ENCODE measurements at places on chromosomes 7 and 10.

- DNase-seq, result no peak
Measured at GRCh38 chr7:9836671-9837070, 1137.0 kb upstream of the PHF14 start.

DNA sequence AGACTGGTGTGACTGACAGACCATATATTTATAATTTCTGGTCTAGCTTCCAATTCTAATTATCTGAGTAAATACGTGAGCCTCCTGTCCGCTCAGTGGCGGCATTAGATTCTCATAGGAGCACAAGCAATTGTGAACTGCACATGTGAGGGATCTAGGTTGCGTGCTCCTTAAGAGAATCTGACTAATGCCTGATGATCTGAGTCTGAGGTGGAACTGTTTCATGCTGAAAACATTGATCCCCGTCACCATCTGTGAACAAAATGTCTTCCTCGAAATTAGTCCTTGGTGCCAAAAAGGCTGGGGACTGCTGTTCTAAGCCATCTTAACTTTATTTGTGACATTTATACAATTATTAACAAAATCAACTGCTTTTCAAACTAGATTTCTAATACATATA is 164.7 kb upstream of the MEOX2 start:
- no peak for DNase-seq

DNA sequence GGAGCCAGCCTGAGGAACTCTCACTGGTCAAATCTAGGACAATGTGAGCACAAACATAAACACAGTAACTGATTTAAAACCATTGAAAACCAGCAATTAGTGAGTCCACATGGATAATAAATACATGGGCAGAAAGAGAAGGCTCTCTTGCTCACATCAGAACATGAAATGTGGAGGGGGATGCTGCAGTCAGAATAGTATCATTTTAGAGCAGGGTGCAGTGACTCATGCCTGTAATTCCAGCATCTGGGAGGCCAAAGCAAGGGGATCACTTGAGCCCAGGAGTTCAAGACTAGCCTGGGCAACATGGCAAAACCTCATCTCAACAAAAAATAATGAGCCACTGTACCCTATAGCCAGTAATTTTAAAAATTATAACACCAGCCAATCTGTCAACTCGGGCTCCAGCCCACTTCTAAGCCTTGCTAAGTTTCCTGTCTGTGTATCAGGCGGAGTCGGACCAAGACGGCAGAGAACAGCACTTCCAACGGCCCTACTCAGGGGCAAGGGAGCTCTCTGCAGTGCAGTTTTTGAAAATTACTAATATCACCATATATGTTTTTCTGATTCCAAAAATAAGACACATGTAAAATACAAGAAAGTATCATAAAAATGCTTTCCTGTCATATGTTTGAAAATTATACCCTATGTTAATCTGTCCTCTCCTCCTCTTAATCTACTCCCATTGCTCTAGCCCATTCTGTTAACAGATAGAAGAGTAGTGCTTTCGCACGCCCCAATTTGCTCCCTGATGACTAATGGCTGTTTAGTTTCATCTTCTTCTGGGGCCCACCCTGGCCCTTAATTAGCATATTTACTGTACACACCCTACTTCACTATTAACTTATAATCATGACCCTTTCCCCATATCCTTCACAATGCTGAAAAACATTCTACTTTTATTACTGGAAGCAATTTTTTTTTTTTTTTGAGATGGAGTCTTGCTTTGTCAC is 17.1 kb downstream of the URGCP start:
- DNase-seq, result no peak

DNA sequence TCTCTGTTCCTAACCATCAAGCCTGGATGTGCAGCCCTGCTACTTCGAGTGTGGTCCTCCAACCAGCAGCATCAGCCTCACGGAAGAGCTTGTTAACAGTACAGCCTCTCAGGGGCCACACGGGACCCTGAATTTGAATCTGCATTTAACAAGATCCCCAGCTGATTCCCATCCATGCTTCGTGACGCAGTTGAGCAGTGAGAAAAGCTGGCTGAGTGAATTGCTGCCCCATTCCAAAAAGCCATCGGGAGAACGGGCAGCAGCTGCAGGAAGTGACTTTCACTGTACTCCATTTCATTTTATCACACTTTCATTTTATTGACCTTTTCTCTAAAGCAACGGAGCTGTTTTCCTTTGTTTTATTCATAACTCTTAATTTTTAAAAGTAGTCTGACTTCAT is 22.5 kb downstream of the FAM171A1 start:
- DNase-seq, result no peak

DNA sequence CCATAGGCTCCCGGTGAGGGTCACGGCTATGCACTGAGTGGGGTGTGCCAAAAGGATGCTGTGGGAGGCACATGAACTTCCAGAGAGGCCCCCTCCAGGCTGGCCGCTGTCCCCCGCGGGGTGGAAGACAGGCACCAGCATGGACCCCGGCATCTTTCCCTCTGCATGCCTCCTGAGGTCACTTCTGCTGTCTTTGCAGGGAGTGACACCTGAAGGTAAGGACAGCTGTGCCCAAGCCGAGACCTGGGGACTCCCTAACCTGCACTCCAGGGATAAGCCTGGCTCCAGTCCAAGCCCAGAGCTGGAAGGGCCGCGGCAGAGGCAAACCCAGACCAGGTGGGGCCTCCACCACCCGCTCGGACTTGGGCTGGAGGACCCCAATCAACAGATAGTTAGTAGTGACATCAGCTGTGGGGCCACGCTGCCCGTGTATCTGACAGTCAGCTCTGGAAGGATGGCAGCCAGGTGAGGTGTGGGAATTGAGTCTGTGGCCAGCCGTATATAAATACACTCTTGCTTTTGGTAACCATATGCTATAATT is 340.7 kb upstream of the MKI67 start:
- no peak for DNase-seq

All from GM06990 (cell line).